ENCODE measurements at places on chromosomes 12 and 14.

DNA sequence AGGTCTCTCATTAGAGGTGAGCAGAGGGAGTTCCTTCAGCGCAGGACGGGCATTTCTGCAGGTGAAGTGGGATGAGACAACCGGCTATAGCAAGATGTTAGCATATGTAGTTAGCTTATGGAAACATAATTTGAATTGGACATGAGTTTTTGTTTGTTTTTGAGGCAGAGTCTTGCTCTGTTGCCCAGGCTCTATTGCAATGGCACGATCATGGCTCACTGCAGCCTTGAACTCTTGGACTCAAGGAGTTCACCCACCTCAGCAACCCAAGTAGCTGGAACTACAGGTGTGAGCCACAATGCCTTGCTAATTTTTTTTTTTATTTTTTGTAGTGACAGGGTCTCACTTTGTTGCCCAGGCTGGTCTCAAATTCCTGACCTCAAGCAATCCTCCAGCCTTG lies 69.2 kb downstream of the RCOR1 start:
- no peak for DNase-seq

GRCh38 chr12:4719821-4720636 lies at the start of gene GALNT8:
GALNT8 (plus strand) TSS chr12:4720400; CDS start chr12:4720678, 278 bp downstream.
- no peak for DNase-seq

GRCh38 chr14:69260190-69260860 lies 367 bp downstream of the GALNT16 start:
- no peak for DNase-seq

DNA sequence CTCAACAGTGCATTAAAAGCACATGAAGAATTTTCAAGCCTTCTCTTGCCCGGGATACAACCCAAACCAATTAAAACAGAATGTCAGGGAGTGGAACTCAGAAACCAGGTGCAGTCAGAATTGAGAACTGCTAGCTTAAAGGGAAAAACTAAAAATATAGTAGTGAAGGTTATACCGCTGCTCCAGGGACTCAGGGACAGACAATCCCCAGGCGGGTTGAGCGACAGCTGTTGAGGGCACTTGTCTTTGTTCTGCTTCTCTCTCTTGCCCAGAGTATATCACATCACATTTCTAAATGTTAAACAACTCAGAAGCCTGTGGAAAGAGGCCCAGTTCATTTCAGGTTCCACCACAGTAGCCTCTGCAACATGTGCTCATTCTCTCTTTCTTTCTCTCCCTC lies 93.1 kb downstream of the SLC5A8 start:
- no peak for DNase-seq
